ENCODE measurements at places on chromosomes 4 and X. TPM values are rescaled to one million over a fixed set of nuclear protein-coding genes. Genes with fewer than 3 reads are reported as not detected.

The SOWAHD gene
- polyA plus RNA-seq: not detected

The MAGEB2 gene
- not detected for polyA plus RNA-seq

The ZFP92 gene
- 0.17 TPM for polyA plus RNA-seq

The UGT2B17 gene
- not detected for polyA plus RNA-seq

The HTATSF1 gene
- polyA plus RNA-seq: 56.2 TPM

The TXK gene
- not detected for polyA plus RNA-seq

The PGAM4 gene
- polyA plus RNA-seq: not detected

The PDCL2 gene
- not detected for polyA plus RNA-seq

The SFRP2 gene
- not detected for polyA plus RNA-seq

The TMPRSS11B gene
- polyA plus RNA-seq: not detected

The AREG gene
- 1.8 TPM for polyA plus RNA-seq

The CNGA1 gene
- 0.46 TPM for polyA plus RNA-seq

The PRDM5 gene
- 11.8 TPM for polyA plus RNA-seq

The GDI1 gene
- 103 TPM for polyA plus RNA-seq

The SYTL5 gene
- not detected for polyA plus RNA-seq

The CFAP99 gene
- polyA plus RNA-seq: 0.32 TPM

The PABPC4L gene
- 0.17 TPM for polyA plus RNA-seq

The CNKSR2 gene
- polyA plus RNA-seq: 145 TPM

The IL2RG gene
- not detected for polyA plus RNA-seq

The BEX4 gene
- 356 TPM for polyA plus RNA-seq

The CLRN2 gene
- not detected for polyA plus RNA-seq

The SUPT20HL1 gene
- not detected for polyA plus RNA-seq

Measured in Purkinje cell (primary cell).